ENCODE measurements at places on chromosomes 3 and 15.

DNA sequence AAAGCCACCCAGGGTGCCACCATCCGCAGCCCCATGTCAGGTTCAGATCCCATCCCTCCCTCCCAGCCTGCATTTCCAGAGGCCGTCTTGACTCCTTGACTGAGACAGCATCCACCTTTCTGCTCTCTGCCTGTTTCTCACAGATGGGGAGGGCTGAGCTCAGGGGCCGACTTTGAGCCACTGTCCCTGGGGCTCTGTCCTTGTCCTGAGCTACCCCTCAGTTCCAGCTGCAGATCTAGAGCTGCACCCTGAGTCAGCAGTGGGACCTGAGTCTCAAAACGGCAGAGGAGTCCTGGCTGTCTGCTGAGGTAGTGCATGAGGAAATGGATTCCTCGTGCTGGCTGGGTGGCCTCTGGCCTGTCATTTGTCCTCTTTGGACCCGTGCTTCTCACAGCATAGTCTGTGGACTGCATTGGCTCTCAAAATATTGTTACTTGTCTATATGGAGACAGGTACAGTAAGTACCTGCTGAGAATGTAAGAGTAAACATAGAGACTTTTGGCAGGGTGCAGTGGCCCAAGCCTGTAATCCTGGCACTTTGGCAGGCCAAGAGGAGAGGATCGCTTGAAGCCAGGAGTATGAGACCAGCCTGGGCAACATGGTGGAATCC, 22.3 kb downstream of the RPLP1 start:
- peak; percentile 24 for DNase-seq

GRCh38 chr3:151476344-151477018, 15.6 kb upstream of the IGSF10 start:
- DNase-seq = no peak

DNA sequence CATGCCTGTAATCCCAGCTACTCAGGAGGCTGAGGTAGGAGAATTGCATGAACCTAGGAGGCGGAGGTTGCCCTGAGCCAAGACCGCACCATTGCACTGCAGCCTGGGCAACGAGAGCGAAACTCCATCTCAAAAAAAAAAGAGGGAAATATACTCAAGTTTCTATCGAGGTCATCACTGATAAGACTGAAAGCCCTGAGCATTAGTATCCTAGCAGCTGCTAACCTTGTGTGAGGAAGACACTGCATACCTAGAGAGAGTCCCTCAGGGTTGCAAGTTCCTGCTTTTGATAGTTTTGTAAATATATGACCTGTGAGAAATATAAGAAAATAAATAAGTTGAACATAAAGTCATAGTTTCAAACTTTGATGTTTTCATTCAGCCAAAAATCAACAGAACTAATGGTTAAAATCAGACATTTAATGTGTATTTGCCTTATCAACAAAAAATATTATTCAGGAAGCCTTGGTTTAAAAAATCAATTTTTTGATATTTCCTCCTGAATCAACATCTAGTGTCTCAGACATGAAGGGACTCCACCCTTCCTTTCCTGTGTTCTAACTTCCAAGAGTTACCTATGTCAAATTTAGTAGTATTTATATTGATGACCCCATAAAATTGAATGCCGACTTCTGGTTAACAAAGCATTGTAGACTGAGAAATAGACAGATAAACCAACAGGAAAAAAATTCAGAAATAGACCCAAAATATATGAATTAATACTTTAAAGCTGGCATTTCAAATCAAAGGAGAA, 19.8 kb upstream of the USP3 start:
- no peak for DNase-seq

- DNase-seq = no peak
Observed at GRCh38 chr15:95664450-95664849, 666.0 kb upstream of the NR2F2 start.

GRCh38 chr3:117589454-117589853, 879.9 kb downstream of the TUSC7 start:
- no peak for DNase-seq

- peak; percentile 71 for DNase-seq
Observed at GRCh38 chr15:65189102-65189740, 4.1 kb upstream of the CLPX start.

DNA sequence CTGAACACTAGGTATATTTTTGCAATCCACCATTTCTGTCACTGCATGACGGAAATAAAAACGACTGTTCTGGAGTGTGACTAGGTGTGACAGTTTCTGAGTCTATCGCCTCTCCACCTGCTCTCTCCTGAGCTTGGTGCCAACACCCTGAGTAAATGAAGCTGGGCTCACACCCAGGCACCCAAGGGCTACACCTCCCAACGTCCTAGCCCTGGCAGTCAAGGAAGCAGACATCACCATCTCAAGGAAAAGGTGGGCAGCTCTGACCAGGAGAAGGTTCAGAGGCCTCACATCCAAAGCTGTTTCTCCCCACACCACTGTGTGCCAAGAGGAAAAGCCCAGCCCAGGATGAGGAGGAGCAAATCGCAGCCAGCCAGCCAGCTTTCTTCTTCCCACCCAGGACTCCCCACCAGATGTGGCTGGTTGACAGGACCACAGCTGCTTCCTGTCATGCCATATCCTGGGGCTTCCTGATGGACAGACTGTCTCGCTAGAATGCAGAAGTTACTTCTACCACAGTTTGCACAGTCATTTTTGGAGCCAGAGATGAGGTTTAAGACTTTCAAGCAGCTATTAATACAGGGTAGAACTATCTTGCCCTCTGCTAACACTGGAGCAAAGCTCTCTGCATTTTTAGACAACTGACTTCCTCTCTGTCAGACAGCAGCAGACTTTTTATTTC, 3.3 kb downstream of the SCAMP2 start:
- DNase-seq = no peak

DNA sequence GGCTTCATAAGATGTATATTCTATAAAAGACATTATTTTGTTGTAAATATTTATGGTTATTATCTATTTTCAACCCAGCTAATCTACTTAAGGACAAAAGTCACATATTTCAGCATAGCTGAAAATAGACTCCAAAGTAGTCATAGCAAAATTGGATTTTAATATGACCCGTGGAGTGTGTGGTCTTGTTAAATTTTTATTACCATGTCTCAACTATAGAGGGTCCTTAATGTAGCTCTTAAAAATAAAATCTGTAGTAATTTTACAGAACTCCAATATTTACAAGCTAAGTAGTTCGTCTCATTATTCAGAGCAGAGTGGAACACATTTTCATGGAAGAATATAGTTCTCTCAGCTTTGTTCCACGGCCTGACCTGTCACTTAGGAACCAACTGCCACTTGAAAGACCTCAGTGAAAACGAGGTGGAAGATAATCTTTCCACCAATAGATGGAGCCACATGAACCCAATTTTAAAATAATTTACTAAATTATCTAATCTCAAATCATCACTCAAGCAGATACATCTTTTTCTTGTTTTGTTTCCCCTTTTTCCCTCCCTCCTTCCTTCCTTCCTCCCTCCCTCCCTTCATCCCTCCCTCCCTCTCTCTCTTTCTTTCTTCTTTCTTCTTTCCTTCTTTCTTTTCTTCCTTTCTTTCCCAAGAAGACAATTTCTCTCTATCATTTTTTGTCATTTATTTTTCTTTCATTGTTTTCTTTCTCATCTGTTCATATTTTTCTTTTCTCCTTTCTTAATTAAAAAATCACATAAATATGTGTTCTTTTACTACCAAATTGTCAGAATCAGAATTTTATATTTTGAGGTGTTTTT, 97.2 kb downstream of the CLDN1 start:
- DNase-seq = peak; percentile 41

- DNase-seq = no peak
Observed at GRCh38 chr3:73192036-73192738, 130.7 kb downstream of the EBLN2 start.

GRCh38 chr15:53658255-53658654, 101.2 kb downstream of the WDR72 start:
- DNase-seq = no peak

DNA sequence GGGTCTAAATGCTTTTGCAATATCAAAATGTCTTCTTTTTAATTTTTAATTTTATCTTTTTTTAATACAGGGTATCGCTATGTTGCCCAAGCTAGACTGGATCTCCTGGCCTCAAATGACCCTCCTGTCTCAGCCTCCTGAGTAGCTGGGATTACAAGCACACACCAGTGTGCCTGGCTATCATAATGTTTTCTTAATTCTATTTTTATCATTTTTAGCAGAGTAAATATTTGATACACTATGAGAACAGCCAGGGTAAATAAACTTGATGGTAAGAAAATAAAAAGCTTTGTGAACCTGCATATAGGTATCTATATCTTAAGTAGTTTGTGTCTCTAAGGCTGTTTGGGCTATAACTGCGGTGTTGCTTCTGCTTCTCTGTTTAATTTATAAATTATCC, 60.4 kb downstream of the IL12A start:
- no peak for DNase-seq

DNA sequence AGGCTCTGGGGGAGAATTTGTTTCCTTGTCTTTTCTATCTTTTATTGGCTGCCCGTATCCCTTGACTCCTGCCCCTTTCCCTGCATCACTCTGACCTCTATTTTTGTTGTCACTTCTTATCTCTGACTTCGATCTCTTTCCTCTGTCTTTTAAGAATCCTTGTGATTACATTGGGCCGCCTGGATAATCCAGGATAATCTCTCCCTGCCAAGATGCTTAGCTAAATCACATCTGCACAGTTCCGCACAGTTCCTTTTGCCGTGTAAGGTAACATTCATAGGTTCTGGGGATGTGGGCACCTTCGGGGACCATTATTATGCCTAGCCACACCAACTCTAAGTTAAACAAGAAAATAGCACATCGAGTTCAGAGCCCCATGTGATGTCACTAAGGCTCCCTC, 103.0 kb upstream of the DPPA4 start:
- no peak for DNase-seq

DNA sequence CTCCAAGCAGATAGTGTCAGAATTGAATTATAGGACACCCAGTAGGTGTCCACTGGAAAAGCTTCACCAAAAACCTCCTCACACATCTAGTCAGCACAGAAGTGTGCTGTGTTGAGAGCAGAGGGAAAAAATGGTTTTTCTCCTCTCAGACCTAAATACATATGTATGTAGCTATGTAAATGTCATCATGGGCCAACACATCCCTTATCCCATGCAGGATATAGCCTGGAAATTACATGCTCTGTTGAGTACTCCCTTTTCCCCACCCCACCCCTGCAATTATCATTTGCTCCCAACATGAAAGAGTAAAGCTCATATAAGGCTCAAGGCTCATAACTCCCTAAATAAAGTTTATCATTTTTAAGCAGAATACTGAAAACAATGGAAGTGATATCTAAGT, 35.7 kb downstream of the DLG1 start:
- DNase-seq = no peak

DNA sequence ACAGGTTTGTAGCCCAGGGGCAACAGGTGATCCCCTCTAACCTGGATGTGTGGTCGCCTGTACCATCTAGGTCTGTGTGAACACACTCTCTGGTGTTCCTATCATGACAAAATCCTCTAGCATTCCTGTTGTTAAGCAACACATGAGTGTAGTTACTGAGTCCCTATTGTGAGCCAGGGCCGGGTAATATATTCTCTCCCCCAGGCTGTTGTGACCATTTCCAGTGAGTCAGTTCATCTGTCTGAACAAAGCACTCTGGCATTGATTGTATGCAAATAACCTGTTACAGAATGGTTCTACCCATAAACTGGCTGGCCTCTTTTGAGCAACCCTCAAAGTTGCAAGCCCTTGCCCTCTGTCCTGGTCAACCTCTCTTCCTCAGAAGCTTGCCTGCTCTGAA, 2.6 kb upstream of the FLNB start:
- peak; percentile 33 for DNase-seq

DNA sequence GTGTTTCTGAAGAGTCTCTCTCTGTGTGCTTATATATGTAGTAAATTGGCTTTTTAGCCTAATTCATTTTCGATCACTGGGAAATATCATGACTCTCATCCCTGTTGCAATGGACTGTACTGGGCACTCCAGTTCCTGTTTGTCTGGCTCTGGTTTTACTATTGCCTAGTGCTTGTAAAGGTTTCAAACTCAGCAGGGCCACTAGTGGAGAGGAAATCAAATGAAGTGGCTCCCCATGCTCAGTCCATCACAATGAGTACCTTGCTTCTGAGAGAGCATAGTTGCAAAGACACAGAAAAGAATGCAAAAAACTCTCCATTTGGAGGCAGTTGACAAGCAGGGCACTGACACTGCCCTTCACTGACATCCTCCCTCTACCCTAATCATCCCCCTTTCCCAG, 167.8 kb downstream of the TAFA4 start:
- no peak for DNase-seq

DNA sequence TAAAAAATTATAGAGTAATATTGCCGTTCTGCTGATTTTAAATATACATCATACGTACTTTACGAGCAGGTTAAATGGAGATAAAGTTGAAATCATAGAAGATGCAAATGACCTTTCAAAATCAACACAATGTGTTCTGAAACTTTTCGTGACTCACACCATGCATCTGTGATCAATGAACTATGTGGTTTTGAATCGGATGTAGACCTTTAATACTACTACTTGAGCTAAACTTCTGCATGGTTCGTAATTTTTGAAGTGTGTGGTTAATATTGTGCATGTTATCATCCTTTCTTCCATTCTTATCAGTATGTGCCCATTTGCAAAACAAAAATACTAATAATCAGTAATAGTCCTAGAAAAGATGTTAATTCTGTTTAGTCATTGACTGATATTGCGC, 58.9 kb downstream of the GASK1A start:
- no peak for DNase-seq

DNA sequence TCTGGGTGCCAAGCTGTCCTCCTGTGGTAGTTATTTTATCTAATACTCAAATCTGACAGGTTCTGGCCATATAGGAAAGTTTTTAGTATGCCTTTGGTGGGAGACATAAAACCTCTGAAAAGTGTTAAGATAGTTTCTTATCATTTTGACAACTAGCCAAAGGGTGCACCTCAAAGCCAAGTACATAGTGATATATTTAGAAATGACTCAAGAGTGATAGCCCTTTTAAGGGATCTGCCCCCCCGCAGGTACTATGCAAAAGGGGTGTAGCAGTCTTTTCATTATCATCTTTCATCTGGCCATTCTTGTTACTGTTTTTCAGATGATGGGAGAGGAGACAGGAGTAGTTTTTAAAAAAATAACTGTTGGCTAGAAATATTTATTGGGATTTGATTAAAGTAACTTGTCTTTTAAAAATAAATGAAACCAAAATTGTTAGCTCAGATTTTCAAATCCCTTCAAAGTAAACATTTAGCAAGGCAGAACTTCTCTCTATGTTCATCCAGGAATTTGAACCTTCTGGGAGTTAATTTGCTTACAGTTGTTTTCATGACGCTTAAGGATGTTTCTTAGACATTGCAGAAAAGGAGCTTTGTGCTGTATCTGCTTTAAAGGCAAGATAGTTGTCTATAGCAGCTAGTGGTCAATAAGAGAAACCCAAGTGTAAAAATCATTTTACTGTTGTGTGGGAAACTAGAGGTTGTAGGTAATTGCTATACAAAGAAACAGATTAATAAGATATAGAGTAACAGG, 5.1 kb downstream of the PHLDB2 start:
- no peak for DNase-seq

Measured in fibroblast of skin of scalp (primary cell).